HS-5 (cell line): ENCODE measurements at places on chromosomes 16 and 17.

- DNase-seq: no peak
These were observed 6.2 kb downstream of the CCR7 start for GRCh38 chr17:40558890-40559563.

DNA sequence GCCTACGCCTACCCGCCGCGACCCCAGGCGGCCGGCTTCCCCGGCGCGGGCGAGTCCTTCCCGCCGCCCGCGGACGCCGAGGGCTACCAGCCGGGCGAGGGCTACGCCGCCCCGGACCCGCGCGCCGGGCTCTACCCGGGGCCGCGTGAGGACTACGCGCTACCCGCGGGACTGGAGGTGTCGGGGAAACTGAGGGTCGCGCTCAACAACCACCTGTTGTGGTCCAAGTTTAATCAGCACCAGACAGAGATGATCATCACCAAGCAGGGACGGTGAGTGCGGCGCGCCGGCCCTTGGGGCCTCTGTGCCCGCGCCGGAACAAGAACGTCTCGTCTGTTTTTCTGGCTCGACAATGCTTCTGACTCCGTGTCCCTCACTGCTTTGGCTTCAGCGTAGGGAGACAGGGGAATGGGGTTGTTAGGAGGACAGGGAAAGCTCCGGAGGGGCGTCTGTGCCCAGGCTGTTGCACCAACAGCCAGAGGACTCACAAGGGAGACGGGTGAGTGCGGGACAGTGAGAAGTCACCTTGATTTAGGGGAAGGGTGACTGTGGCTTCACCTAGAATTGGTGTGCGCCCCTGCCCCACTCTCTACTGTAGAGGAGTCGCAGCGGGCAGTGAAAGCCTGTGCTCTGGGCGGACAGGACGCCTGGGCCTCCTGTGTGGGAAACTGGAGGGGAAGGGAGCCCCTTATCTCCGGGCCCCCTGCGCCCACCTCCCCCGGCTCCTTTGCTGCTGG is 806 bp downstream of the TBX21 start:
- DNase-seq: no peak

DNA sequence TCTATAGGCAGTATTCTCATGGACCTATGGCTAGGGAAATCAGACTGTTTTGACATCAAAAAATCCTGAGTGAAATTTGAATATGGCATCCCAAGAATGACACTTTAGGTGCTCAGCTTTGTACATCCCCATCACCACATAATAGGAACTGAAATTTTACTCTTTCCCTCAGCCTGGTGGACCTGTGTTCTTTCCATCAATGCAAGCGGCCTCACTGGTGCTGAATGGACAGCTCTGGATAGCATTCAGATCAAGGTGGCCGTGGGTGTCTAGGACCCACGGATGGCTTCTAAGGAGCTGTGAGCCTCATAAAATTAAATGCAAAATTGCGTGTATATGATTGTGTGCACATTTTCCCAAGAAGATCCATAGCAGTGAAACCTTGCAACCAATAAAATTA is 152.6 kb downstream of the MAP2K6 start:
- no peak for DNase-seq

DNA sequence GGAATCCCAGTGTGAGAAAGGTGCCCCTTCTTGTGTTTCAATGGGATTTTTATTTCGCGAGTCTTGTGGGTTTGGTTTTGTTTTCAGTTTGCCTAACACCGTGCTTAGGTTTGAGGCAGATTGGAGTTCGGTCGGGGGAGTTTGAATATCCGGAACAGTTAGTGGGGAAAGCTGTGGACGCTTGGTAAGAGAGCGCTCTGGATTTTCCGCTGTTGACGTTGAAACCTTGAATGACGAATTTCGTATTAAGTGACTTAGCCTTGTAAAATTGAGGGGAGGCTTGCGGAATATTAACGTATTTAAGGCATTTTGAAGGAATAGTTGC is 567 bp downstream of the UBB start:
- no peak for DNase-seq

- DNase-seq: no peak
These were observed 34.6 kb downstream of the DCAKD start for GRCh38 chr17:45016823-45017222.

DNA sequence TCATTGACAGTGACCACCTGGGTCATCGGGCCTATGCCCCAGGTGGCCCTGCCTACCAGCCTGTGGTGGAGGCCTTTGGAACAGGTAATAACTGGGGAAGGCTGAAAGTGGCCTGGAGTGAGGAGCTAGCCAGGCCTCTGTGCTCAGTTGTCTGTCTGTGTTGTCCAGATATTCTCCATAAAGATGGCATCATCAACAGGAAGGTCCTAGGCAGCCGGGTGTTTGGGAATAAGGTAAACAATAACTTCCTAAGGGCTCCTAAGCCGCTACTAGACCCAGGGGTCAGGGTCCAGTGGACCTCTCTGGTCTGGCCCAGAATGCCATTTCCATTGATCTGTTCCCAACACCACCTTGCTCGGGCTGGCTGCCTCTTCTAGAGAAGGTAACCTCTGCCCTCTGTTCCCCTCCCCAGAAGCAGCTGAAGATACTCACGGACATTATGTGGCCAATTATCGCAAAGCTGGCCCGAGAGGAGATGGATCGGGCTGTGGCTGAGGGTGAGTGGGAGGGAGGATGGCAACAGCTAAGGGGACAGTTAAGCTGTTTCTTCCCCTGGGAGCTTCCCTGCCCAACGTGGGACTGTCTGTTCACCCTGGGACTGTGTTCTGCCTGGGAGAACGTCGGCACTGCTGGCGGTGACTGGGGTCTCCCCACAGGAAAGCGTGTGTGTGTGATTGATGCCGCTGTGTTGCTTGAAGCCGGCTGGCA is 1.9 kb upstream of the MLX start:
- no peak for DNase-seq

GRCh38 chr17:28646039-28646754 is 1.2 kb upstream of the BLTP2 start:
- no peak for DNase-seq

- no peak for DNase-seq
These were observed 59.2 kb upstream of the ADORA2B start for GRCh38 chr17:15885770-15886169.

DNA sequence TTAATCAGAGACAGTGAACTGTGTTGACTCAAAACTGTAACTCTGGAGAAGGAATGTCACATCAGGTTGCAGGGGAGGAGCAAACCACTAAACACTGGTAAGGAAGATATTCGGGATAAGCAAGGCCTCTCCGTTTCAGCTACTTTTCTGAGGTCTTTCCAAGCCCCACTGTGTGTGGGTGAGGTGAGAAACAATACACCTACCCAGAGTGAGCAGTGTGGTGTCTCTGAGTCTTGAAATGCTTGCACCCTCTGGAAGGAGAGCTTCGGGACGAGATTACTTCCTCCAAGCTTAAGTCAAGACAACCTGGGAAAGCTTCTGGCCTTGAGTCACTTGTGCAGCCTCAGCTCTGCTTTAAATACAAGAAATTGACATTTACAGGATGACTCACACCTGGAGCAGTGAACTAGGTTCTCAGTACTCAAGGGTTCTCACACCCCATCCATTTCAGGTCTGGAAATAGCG is 2.5 kb upstream of the MAP3K14 start:
- no peak for DNase-seq

DNA sequence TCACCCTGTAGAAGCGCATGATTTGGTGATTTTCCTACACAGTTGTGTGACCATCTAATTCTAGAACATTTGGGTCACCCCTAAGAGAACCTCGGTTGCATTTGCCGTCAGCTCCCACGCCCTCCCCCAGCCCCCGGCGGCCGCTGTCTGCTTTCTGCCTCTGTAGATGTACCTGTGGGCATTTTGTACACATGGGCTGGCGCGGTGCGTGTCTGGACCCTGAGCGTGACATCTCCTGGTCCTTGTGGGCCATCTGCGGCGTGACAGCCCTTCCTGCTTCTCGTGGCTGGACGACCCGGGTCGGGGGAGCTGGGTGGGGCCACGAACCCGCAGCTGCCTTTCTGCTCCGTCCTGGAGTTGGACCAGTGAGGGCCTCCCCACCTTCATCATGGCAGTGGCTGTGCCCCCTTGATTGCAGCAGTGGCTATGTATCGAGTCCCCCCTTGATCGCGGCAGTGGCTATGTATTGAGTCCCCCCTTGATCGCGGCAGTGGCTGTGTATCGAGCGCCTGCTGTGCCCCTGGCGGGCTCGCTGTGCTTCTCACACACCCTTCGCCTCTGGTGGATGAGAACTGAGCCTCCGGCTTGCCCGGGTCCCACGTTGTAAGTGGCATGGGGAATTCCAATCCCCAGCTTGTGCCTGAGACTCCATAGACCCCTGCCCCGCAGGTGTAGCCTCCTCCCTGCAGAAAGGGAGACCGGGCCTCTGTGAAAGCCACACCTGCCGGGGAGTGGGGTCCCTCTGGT is 24.1 kb downstream of the GSE1 start:
- no peak for DNase-seq

DNA sequence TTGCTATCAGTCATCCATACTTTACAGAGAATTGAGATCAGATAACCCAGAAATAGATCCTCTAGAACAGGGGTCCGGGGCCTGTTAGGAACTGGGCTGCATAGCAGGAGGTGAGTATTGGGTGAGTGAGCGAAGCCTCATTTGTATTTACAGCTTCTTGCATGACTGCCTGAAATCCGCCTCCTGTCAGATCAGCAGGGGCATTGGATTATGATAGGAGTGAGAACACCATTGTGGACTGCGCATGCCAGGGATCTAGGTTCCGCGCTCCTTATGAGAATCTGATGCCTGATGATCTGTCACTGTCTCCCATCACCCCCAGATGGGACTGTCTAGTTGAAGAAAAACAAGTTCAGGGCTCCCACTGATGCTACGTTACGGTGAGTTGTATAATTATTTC is 13.0 kb upstream of the SCIMP start:
- DNase-seq: no peak

DNA sequence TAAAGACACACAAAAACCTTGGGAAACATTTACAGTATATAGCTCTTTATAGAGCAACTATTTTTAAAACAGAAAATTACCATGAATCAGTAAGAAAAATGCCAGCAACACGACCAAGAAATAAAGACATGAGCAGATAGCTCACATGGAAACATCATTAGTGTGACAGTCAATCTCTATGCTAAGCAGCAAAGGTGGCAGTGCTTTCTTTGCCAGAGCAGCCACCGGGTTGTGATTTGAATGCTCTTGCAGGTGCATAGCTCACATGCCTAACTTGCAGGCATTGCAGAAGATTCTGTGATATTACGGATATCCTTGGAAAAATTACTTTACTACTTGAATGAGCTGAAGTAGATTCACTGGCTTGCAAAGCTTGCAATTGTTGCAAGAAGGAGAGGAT is 652.9 kb upstream of the C16orf82 start:
- DNase-seq: no peak

DNA sequence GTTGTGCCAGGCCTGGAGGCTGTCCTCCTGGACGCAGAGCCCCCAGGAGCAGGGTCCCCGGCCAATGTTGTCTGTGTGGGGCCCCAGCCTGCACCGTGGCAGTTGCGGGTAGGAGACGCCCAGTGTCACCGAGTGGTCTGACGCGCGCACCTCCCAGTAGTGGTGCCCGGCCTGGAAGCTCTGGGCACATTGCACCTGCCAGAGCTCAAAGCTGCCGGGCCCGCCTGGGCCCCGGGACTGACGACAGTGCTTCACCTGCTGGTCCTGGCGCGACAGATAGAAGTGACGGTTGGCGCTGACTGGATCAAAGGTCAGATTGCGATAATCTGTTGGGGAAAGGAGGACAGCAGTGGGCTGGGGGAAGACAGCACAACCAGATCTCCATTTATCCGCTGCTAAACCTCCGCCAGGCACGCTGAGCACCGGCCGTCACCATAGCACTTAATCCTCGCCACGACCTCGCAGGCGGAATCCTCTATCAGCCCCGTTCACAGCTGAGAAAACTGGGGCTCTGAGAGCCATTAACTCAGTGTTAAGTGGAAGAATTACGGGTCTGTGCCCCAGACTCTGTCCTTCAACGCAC is 5.6 kb downstream of the TRIM65 start:
- no peak for DNase-seq

GRCh38 chr17:19955099-19955498 is 22.5 kb downstream of the AKAP10 start:
- no peak for DNase-seq

GRCh38 chr17:42179911-42180410 is 981 bp downstream of the KCNH4 start:
- DNase-seq: no peak

- DNase-seq: no peak
These were observed 164.5 kb downstream of the NTN1 start for GRCh38 chr17:9185688-9186284.

GRCh38 chr17:50476545-50477315 is 1.9 kb upstream of the RSAD1 start:
- DNase-seq: no peak

GRCh38 chr16:22171953-22172352 is 9.6 kb downstream of the SDR42E2 start:
- no peak for DNase-seq

DNA sequence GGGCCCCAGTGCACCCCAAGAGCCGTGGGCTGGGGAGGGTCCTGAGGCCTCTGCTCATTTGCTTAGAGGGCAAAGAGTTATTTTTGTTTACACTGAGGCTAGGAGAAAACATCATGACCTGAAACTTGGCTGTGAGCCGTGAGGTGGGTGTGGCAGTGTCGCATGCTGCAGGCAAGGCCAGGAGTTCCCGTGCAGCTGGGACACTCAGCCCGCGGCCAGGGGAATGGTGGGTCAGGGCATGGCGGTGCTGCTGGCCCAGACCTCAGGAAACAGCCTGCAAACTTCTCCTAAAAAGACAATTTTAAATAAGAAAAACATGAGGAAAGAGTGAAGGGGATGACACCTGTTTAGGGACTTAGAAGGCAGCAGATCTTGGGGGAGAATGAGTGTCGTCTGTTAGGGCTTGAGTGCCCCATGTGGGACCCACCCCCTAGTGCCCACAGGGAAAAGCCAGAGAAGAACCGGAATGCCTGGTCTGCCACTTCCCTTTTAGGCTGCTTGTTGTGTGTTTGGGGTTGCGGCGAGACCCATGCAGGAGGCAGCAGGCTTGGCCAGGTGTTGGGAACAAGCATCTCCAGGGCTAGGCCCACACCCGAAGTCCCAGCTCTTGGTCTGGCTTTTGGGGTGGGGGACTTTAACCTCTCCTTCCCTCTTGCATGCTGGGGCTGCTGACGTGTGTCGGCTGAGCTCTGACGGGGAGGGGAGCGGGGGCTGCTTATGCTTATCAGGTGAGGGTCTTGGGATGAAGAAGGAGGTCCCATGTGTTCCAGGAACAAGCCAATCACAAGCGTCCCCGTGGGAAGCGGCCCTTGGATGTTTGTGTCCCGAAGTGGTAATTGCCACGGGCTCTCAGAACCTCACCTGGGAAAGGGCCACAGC is 80.9 kb upstream of the GNG13 start:
- no peak for DNase-seq

DNA sequence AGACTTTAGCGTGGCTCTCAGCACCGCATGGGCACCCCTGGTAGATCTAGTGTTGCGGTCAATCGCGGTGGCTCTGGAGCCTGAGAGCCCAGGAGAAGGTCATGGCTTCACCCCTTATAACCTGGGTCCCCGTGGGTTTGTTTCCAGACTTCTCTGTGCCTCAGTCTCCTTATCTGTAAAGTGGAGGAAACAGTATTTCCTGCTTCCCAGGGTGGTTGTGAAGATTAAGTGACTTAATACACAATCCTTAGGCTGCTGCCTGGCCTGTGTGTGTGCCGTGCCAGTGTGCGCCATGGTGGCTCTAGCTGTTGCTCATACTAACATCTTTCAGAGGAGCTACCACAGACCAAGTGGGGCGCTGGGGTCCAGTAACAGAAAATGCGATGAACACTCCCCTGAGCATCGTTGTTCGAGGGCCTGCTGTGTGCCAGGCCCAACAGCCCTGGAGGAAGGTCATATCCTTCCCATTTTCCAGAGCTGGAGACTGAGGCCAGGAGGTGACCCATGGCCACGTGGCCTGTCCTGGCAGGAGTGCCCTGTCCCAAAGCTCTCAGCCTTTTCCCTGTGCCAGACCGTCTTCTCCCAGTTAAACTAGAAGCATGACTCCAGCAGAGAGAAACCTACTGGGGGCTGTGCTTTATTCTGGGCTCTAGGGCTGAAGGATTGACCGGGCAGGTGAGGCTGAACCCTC is 70.1 kb downstream of the CMIP start:
- DNase-seq: no peak
